ENCODE measurements at places on chromosomes 6 and 20.

DNA sequence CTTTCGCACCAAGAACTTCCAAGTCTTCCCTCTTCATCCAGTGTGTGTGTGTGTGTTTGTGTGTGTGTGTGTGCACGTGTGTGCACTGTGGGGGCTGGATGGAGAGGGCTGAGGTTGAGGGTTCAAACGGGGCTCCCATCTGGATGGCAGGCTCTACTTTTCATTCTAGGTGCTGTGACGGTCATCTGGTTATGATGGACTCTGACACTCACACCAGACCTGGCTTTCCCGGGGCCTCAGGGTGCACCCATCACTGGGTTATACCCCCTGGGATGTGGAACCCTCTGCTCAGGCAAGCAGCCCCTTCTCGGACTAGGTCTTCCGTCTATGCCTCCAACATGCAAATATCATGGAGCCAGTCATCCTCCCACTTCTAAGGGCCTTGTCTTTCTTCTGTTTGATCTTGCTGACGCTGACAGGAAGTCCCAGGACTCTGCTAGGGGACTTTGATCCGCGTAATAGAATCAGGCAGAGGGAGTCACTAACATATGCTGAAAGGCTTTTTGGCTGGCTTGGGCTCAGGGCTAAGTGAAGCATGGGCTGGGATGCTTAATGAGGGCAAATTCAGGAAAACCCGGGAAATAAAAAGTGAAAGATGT is 313.6 kb downstream of the CDC5L start:
- no peak for DNase-seq

DNA sequence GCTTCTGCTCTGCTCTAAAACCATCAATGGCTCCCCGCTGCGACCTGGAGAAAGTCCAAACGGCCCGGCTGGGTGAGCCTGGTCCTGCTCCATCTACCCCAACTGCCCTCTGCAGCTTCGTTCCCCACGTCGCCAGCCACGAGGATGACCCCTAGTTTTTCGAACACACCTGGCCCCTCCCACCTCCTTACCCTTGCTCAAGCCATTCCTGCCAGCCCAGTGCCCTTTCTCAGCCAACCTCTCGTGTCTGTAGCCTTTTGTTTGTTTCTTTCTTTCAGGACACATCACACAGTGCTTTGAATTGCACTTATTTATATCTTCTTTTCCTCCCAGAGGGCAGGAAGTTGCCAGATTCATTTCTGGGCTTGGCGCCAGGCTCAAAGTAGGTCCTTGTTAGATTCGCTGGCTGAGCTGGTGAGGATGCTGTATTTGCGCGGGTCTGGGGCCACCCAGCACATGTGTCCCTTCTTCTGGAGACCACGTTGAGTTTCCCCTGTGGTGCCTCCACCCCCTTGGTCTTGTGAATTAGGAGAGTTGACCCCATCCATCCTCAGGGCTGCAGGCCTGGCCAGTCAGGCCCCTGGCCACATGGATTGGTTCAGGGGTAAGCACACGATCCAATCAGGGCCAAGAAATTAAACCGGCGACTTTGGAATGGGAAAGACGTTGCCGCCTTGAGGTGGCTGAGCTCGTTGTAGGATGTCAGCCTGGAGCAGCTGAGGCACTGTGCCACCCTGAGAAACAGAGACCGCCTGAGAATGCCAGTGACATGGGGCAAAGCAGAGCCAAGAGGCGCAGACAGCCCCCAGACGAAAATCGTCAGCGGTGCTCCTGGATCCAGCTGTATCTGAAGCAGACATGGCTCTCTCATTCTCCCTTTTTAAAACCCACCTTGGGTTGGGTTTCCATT is 156.0 kb downstream of the CEBPB start:
- DNase-seq: peak; percentile 46

GRCh38 chr20:11001764-11002540 is 328.2 kb upstream of the JAG1 start:
- no peak for DNase-seq

GRCh38 chr6:17102258-17102870 is 514 bp downstream of the STMND1 start:
- no peak for DNase-seq

DNA sequence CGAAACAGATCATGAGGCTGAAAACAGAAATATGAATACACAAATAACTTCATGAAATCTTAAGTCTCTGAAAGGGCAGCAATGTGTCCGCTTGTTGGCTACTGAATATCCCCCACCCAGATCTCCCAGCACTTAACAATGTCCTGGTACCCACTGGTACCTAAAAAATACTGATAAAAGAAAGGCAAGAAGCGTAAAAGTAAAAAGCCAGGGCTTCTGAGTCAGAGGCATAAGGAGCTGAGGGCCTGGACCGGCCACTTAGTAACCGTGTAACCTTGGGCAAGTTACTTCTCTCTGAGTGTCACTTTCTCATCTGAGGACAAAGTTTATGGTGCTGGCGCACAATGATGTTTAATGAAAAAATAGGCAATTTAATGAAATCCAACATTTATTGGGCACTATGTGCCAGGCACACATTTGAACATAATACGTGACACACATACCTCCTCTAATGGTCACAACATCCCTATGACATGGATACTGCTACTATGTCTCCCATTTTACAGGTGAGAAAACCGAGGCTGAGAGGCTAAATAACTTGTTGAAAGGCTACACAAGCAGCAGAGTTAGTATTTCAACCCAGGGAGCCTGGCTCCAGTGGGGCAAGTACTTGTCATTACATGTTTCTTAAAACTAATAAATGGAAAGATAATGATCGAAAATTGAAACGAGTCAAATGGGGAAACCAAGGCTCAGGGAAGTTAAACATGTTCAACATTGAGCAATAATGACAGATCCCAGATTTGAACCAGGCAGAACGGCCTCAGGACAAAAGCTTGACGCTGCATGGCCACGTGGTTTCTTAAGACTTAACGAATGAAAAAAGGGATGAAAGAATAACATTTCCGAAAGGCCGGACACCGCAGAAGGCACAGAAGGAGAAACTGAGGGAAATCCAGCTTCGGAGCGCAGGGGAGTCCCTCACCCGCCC is 828 bp downstream of the TP53RK start:
- no peak for DNase-seq

DNA sequence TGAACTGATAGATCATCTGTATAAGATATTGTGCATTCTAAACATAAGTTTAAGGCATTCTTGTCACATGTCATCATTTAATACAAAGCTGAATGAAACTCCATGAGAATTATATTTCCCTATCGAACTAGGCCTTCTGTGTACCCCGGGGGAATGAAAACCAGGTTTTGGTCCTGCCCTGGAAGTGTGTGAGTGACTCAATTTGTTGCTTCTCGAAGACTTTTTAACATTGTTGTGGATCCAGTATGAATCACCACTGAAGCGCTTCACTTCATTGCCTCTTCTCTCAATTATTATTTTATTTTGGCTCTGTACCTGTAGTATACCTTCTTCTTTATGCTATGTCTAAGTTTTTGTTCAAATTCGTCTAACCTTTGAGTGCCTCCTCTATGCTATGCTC is 150.8 kb downstream of the GRIK2 start:
- no peak for DNase-seq

DNA sequence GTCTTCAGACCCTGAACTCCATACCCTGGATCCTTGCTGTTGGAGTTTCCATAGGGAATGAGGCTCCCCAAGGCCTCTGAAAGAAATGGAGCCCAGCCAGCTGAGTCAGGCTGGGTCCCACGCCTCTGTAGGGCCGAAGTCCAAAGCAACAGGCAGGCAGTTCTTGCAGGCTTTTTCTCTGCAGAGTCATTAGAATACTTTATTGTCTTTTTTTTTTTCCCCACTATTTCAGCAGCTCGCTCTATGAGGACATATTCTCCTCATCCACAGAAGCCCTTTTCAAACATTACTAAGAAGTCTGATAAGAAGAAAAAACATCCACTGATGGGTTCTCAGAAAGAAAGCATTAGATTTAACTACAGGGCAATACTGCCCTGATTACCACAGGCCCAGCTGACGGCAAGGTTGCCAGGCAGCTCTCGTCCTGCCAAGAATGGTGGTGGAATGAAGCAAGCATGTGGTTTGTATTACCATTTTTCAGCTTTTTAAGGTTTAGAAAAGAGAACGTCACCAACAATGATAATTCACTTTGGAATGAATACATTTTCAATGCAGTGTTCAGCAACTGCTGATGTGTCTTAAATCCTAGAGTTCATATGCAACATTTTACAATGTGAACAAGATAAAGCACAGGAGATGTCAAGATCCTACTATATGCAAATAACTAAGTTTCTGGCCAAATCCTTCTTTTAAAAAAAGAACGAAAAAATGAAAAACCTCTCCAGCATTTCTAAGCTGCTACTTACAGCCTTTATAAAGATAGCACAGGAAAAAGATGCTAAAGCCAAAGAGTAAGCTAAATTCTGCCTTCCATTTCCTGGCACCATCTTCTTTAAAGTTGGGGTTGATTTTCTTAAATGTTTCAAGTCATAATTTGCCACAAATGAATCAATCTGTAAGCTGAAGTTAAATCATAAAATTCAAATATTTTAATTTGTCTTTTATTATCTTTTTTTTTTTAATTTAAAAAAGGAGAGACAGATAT is 223.6 kb upstream of the CITED2 start:
- no peak for DNase-seq

DNA sequence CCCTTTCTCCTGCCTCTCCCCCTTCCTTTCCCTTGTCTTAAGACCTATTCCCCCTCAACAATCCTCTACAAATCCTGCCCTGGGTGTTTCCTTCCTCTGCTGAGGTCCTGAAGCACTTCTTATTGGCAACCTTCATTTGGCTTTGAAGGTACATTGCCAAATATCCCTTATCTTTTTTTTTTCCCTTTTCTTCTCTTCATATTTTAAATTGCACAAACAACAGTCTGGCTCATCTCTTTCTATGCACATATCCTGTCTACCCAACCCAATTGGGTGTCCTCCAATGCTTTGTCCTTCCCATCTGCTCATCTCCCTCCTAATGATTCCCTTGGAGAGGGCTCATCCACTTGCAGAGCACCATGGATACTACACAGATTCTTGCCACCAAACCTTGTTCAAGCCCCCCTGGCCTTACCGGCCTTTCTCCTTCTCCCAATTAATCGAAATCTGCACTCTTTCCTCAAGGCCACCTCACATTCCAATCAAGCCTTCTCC is 537.9 kb upstream of the JARID2 start:
- DNase-seq: peak; percentile 34

DNA sequence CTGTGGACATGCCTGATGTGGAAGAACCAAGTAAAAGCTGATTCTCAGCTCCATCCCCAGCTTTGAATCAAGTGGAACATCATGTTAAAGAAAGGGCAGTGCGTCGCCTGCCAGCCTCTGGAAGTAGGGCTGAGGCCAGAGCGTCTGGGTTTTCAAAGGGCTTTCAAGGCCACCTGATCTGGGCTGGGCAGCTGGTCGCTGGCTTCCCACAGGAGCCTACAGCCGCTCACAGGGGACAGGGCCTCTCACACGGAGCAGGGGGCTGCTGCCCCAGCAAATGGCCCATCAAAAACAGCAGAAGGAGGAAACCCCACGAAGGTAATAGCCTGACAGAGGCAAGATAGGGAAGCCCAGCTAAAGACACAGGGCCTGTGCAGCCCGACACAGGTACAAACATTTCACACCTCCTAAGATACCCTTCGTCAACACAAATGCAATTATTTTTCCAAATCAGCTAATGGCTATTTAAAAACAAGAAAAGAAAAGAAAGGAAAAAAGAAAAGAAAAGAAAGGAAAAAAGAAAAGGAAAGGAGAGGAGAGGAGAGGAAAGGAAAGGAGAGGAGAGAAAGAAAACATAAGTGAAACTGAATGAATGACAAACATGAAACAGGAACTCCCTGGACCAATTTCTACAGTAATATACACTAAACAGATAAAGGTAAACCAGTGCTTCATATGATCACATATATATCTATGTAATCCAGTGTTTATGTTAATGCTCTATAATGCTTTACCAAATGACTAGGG is 24.8 kb downstream of the RRBP1 start:
- DNase-seq: no peak

- no peak for DNase-seq
Measured at GRCh38 chr20:37616110-37616425, 77.8 kb upstream of the CTNNBL1 start.

Data from NCI-H1694 (cell line).